ENCODE measurements at places on chromosomes 7 and 10. TPM values are rescaled to one million over a fixed set of nuclear protein-coding genes. Genes with fewer than 3 reads are reported as not detected.

DNA sequence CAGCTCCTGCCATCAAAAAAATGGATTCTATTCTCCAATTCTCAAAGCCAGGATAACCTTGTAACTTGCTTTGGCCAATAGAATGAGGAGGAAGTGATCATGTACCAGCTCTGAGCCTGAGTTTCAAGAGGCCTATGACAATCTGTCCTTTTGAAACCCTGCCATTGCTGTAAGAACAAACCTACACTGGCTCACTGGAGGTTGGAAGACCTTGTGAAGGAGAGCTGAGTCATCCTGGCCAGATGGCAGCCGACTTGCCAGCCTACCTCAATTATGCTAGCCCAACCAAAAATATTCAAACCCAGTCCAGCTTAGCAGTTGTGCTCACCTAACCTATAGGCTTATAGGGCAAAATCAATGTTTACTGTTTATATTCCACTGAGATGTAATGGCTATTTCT, 93.0 kb downstream of the HGF start:
- DNase-seq: no peak
- H3K4me1 ChIP-seq: no peaks in the 10 kb centered on the region
- no peak overlapping the region for H3K4me3 ChIP-seq
- no peaks in the 10 kb centered on the region for H3K27me3 ChIP-seq
- no peak overlapping the region for H3K27ac ChIP-seq
- no peaks in the 10 kb centered on the region for H3K36me3 ChIP-seq

- no peaks in the 10 kb centered on the region for H3K36me3 ChIP-seq
- no peaks in the 10 kb centered on the region for H3K4me1 ChIP-seq
- no peaks in the 10 kb centered on the region for H3K27me3 ChIP-seq
- no peak for DNase-seq
- H3K27ac ChIP-seq: no peak overlapping the region
Measured at GRCh38 chr7:139931190-139931934, 102.3 kb downstream of the TBXAS1 start.

- no peaks in the 10 kb centered on the region for H3K36me3 ChIP-seq
- H3K27ac ChIP-seq: no peak overlapping the region
- H3K27me3 ChIP-seq: no peaks in the 10 kb centered on the region
- H3K4me3 ChIP-seq: no peak overlapping the region
Measured at GRCh38 chr7:28582226-28582625, 169.9 kb downstream of the CREB5 start.

NKX2-3 gene
- not detected for total RNA-seq

ALDH18A1 gene
- total RNA-seq: 40.4 TPM
